ENCODE measurements at places on chromosomes 5 and 9.

DNA sequence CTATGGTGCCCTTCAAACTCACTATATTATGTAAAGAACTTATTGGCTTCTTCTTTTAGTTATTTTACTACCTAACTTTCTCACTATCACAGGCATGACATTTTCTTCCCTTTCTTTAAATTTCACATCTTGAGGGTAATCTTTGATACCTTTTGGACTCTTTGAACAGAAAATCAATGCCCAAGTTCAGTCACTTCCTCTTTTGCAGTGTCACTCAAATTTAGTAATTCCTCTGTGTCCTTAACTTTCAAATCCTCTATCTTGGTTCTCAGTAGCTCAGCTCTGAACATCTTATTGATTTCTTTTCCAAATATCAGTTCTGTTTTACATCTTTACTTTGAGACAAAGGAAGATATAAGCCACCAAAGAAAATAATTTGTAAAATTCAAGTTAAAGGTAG, 25.5 kb downstream of the CNTLN start:
- no peak for DNase-seq

- no peak for DNase-seq
Measured at GRCh38 chr5:66739021-66739420, 142.8 kb downstream of the MAST4 start.

DNA sequence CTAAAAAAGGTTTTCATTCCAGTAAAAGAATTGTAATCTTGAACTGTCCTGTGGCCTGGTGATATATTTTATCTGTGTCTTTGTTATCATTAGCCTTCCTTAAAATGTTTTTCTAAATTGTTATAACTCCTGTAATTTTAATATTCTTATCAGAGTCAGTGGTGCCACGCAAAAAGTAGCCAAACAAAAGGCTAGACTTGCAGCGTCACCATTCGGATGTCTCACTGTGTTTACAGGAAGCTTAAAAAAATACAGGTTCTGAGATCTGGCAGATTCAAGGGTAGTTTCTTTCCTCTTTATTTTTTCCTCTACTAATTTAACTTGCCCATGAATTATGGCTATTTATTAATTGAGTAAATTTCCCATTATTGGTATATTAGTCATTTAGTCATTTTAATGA, 362.3 kb downstream of the MAT2B start:
- DNase-seq: no peak

- DNase-seq: no peak
Measured at GRCh38 chr9:38039090-38039906, 29.7 kb downstream of the SHB start.

DNA sequence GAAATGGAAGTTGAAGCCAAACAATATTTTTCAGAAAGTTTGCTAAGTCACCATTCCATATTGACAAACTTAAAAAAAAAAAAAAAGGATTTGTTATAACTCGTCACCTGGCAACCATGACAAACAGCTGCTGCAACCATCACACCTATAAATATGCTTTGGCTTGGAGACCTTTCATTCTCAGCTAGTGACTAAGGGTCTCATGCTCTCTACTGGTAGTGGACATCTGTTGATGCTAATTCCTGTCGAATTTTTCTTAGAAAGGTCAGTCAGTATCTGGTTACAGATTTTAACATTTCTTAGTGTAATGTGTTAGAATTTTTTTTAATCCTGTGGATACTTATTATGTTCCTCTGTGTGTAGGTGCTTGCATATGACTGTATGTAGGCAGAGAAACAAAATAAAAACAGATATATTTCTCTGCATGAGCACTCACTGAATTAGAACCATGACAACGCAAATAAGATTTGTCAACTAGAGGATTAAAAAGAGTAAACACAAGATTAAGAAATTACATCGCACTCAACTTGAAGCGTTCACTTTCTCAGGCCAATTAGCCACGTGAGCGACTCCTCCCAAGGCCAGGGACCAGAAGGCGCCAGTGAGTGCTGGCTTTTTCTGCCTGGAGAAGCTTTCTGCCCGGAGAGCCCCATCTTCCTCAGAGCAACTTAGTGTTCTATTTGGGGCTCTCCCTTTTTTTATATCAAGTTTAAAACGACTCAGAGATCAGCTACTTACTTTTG, 27.0 kb upstream of the ZNF622 start:
- DNase-seq: no peak

GRCh38 chr9:33628865-33629410, 104.9 kb downstream of the ANKRD18B start:
- no peak for DNase-seq

- DNase-seq: no peak
Measured at GRCh38 chr5:128355961-128356360, 182.1 kb downstream of the FBN2 start.

DNA sequence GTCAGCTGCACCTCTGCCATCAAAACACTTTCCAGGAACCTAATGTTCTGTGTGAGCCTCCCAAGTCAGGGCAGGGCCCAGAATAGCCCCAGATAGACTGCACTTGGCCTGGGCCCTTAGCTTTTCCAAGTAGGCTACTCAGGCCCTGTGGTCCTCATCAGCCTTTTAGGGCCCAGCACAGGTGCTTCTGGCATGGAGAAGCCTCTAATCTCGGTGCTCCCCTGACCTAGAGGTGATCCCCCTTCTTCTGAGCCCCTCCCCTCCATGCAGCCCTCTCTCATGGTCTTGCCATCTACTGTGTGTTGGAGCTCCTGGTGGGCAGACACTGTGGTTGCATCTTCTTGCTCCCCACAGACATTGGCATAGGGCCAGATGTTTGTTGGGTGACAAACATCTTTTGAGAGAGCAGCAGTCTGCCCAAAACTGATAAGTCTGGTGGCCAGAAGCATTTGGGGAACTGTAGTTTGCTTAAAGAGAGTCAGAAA, 28.1 kb downstream of the FRMPD1 start:
- DNase-seq: no peak

GRCh38 chr9:121945281-121945680, 147.8 kb downstream of the TTLL11 start:
- DNase-seq: no peak

DNA sequence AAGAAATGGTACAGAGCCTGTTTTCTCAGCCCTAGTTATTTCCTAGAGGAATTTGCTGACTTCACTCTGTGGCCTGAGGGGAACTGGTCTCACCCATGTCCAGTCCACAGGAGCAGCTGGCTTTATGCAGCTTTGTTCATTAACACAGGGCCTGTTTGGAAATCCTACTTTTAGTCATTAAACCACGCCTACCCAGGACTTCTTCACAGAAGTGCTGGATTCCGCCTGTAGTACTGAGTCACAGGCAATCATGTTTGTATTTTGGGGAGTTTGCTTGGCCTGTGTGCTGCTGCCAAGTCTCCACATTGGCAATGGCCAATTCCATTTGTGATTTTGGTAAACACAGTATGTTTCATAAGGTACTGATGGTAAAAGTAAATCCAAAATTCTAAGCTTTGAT, 52.8 kb downstream of the CTNND2 start:
- DNase-seq: no peak

GRCh38 chr9:88344013-88344412, 44.2 kb upstream of the SPIN1 start:
- no peak for DNase-seq

- no peak for DNase-seq
Measured at GRCh38 chr9:21945606-21946005, 48.6 kb downstream of the CDKN2A start.

- no peak for DNase-seq
Measured at GRCh38 chr5:77987331-77987730, 211.2 kb upstream of the TBCA start.

DNA sequence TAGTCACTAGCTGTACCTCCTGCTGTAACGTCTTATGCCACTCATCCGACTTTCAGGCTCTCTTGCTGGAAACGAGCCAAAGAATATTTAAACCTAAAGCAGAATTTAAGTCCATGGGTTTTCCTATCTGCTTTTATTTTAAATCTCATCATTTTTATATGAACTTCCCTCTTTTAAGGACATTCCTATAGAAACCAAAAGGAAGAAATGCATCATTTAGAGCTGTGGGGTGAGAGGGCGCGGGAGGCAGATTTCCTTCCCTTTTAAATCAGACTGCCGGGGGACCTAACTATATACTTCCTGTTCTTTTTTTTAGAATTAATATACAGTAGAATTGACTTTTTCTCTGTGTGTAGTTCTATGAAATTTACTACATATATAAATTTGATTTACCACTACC, 468.8 kb downstream of the BNC2 start:
- no peak for DNase-seq

DNA sequence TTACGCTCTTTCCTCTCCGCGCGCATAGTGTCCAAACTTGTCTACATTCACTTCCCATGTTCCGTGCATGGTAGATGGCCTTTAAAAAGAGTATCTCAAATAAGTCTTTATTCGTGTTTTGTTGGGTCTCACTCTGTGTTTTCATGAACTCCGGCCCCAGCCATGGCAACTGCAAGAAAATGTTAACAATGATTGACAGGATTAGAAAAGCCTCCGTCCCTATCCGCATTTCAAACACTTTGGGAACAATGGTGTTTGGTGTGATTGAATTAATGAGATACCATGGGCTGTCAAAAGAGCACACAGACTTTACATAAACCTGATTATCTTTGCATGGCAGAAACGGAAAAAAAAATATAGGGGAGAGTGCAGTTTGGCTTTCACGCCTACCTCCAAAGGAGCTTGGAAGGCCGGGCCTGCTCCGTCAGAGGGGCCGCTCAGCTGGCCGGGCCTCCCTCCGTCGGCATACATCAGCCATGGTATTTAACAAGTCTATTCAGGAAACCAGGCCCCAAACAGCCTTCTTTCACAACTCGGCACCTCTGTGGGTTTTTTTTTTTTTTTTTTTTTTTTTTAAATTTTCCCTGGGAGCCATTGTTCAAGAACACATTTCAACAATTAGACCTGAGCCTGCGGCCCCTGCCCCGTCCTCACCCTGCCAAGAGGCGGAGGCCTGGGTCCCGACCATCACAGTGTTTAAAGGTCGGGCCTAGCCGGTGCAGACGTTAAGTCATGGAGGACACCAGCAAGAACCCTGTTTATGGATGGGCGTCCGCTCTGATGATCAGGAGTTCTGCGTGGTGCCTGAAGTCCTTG, 323.8 kb upstream of the IRX4 start:
- DNase-seq: no peak

DNA sequence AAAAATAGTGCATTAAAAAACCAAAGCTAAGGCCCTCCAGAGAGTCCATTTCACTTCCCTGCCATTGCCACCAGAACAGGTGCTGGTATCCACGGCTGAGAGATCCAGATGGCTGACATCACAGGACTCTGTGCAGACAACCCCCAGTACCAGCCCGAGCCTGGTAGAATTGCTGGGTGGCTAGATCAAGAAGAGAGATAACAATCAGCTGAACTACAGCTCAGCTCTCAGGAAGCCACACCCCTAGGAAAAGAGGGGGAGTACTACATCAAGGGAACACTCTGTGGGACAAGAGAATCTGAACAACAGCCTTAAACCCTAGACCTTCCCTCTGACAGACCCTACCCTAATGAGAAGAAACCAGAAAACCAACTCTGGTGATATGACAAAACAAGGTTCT, 73.8 kb upstream of the SLIT3 start:
- DNase-seq: no peak

DNA sequence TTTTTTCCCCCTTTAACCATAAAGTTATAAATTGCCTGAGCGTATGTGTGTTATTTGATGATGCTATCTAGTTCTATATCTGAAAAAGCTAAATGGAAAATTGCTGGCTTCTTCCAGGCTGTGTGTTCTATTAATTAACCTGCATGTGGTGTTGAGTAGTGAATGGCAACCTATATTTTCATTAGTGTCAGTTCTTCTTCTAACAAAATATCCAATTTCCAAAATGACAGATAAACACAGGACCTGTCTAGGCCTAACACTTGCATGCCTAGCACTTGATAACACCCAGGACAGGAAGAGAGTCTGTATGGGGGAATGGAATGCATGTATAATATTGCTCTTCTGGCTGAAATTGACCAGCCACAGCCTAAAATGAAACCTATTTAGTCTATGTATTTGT, 91.7 kb downstream of the CD180 start:
- no peak for DNase-seq

- no peak for DNase-seq
Measured at GRCh38 chr5:9363026-9363425, 182.8 kb downstream of the SEMA5A start.

DNA sequence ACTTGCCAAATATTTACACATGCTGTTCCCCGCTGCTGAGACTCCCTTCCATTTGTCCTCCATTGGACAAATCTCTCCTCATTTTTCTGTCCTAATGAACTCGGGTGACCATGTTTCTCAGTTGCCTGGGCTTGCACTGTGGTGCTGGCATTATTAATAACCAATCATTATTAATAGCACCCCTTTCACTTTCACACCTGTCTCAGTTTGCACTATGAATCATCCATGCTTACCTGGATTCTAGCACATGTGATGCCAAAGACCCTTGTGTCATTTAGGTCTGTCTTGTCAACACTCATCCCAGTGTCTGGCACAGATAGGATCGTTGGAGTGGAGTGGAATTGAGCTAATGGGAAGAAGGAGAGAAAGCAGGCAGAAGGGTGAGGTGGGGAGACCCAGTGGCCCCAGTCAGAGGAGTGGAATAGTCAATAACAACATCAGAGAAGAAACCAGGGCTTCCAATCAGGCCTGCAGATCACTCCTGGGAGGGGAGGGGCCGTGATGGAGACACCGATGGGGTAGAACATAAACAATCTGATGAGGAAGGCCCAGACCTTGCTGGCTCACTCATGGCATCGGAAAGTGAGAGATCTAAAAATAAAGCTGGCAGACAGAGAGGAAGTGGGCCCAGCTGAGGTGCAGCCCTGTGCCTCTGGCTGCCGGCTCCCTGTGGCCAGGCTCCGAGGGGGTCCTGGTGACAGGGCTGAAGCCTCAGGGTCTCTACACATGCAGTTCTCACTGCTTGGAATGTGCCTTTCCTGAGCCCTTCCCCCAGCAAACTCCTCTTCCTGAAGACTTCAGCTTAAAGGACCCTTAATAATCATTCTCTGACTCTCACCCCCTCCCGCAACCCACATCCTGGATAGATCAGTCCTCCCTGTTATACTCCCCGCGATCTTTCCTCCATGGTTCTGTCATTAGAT, 33.5 kb upstream of the CRB2 start:
- no peak for DNase-seq

- no peak for DNase-seq
Measured at GRCh38 chr9:110429453-110429852, 91.8 kb upstream of the TXNDC8 start.

GRCh38 chr5:33937017-33937706, 976 bp downstream of the RXFP3 start:
- no peak for DNase-seq

DNA sequence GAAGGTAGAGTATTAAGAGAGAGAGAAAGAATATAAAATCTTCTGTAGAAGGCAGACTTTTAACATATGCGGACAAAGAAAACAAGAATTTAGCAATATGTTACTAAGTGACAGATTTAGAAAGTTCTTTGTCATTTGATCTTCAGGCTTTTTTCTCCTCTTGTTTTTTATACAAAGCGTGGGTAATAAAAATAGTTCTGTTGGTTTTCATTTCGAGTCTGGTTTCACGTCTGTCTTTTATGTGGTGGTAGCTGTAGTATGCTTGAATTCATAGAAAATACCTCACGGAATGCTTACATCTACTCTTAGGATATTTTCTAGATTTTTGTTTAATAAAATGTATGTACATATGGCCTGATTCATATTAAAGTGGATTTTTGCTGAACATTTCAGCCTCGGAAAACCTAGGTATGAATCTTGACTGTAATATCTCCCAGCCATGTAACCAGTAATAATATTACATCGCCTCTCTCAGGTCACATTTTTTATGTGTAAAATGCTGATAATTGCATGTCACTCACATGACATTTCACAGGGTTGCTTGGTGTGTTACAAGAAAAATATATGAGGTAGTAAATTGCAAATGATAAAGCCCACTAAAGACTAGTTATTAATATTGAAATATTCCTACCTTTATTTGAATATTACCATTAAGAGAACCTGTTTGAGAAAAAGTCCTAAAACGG, 72.5 kb upstream of the TAF11L2 start:
- no peak for DNase-seq

GRCh38 chr5:8827696-8828095, 718.2 kb downstream of the SEMA5A start:
- no peak for DNase-seq
